ENCODE measurements at places on chromosomes 6 and 20.

GRCh38 chr6:166860392-166860791 lies 96.0 kb downstream of the RNASET2 start:
- DNase-seq, result no peak

DNA sequence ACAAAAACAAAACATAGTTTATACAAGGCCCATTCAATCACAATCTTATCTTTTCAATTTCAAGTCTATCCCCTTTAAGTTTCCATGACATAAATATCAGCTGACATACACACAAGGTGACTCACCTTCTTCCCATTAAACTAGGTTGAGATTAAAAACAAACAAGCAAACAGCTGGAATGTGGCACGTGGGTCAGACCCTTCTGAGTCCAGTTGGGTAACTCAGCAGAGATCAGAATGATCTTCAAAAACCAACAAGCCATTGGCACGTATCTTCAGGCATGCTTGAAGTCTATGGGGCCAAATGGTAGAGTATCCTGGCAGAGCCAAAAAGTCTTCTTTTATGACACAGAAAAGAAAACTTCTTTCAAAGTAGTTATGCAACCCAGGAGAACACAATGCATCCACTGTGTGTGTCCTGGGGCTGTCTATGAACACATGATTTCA lies 603.5 kb upstream of the CITED2 start:
- no peak for DNase-seq

- DNase-seq, result no peak
These were observed 18.5 kb downstream of the GRM1 start for GRCh38 chr6:146047371-146047770.

- DNase-seq, result no peak
These were observed 46.3 kb upstream of the HMGN3 start for GRCh38 chr6:79280756-79281155.

DNA sequence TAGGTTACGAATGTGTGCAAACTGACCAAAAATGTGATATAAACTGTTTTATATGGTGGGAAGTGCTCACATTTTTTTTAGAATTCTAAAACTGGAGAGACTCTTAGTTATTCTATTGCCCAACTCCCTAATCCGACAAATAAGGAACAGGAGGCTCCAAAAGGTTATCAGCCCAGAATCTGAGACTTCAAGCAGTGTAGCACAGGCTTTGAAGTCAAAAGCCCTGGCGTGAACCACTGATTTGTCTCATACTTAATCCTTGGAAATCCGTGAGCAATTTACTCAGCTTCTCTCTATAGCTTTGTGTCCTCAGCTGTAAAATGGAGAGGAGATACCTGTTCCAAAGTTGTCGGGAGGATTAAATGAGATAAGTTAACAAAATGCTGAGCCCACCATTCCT lies 368.8 kb upstream of the SASH1 start:
- no peak for DNase-seq

- no peak for DNase-seq
These were observed 44.9 kb upstream of the CEP162 start for GRCh38 chr6:84272298-84272697.

GRCh38 chr6:100126790-100127484 lies 132.9 kb upstream of the MCHR2 start:
- DNase-seq, result no peak

Measured in stimulated activated CD4-positive, alpha-beta T cell treated with anti-CD3 and anti-CD28 coated beads, Interleukin-1b, Interleukin-23, amount 100 ng/mL, for 1 hour (primary cell).